Activated CD4-positive, alpha-beta T cell treated with anti-CD3 and anti-CD28 coated beads, Interleukin-2, amount 10 ng/mL, durations not matched to agents 24 days and 14 days (primary cell): ENCODE measurements at places on chromosomes 4 and X.

DNA sequence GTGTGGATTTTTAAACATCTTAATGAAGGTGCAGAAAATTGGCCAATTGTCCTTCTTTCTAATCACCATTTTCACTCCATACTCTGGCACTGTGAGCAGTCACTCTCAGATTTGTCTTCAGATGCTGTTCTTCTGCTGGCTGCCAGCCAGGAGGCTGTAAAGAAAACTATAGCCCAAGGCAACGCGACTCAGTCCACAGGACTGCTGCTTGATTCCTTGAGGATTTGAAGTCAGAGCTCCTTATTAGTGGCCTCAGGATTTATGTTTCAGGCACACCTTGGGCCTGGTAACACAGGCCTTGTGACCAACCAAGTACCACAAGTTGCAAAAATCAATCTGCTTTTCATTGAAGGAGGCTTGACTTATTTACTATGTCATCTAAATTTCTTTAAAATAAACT, 342.6 kb downstream of the GPM6A start:
- no peak for DNase-seq

GRCh38 chr4:79431839-79432238, 23.8 kb upstream of the GK2 start:
- DNase-seq, result no peak

- DNase-seq, result peak; percentile 52
Measured at GRCh38 chrX:103309860-103310554, 783 bp downstream of the BEX2 start.

DNA sequence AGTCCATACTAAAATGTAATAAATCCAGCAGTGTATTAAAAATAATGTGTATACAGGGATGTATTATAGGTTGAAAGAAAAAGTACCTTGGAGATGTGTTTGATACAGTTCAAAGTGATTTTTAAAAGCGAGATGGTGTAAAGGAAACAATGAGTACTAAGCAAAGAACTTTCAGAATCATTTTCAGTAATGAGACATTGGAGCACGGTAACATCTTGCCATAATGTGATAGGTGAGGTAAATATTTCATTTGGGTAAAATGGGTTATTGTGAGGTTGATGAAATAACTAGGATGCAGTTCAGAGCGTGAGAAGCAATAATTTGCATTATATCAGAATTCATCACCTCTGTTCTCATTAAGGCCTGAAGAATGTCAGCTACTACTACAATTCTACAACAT, 25.9 kb downstream of the EIF2S3 start:
- DNase-seq, result no peak

- no peak for DNase-seq
Measured at GRCh38 chrX:123399709-123400108, 215.6 kb downstream of the GRIA3 start.

GRCh38 chrX:76064825-76065224, 108.0 kb upstream of the PBDC1 start:
- DNase-seq, result no peak

DNA sequence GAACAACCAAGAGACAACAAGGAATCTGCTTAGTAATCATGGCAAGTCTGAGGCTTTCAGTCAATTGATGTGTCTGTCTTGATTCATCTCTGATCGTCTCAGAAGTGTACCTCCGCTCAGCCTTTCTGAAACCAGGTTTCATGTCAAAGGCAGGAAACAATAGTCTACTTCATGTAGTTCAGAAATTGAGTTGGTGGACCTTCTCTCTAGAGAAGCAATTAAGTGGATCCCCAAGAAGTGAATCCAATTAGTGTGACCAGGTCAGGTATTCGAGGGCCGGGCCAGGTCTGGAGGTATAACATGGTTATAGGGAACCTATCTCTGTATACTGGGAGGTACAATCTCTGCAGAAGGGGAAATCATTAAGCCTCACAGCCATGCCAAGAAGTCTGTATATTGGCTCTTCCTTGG, 32.0 kb downstream of the DAPP1 start:
- peak; percentile 80 for DNase-seq

DNA sequence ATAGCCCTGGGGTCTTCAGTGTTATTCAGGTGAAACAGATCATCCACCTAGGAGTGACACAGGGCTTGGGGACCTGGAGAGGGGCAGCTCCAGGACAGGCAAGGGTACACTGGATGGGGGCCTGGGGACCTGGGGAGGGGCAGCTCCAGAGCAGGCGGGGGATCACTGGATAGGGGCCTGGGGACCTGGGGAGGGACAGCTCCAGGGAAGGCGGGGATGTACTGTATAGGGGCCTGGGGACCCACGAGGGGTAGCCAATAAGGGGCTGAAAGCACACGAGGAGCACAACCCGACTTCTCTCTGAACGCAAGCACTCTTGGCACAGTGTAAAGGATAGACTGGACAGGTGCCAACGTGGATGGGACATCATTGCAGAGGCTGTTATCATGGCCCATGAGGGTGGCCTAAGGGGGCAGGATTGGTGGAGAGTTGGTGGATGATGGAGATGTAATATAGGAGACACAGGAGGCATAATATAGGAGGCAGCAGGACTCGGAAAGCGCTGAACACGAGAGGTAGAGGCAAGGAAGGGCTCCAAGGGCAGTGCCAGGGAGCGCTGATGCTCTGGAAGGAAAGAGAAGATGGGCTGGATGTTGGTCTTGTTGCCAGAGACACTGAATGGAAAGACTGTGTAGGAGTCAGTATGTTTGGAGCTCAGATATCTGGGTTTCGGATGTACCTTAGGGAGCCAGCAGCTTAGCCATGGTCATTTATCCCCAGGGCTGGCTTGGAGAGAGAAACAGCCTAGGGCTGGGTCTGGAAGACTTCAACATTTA, 37.9 kb upstream of the FGFBP2 start:
- no peak for DNase-seq

GRCh38 chr4:87188932-87189331, 31.5 kb downstream of the KLHL8 start:
- DNase-seq, result no peak

- no peak for DNase-seq
Measured at GRCh38 chr4:137266511-137266910, 265.8 kb downstream of the PCDH18 start.

- no peak for DNase-seq
Measured at GRCh38 chrX:26387906-26388305, 171.9 kb downstream of the MAGEB5 start.

GRCh38 chr4:25075129-25075528, 44.4 kb upstream of the LGI2 start:
- DNase-seq, result no peak

- no peak for DNase-seq
Measured at GRCh38 chr4:83558680-83559079, 22.8 kb downstream of the GPAT3 start.
